Putamen (tissue), 1 donor: ENCODE measurements at places on chromosomes 3 and 15.

DNA sequence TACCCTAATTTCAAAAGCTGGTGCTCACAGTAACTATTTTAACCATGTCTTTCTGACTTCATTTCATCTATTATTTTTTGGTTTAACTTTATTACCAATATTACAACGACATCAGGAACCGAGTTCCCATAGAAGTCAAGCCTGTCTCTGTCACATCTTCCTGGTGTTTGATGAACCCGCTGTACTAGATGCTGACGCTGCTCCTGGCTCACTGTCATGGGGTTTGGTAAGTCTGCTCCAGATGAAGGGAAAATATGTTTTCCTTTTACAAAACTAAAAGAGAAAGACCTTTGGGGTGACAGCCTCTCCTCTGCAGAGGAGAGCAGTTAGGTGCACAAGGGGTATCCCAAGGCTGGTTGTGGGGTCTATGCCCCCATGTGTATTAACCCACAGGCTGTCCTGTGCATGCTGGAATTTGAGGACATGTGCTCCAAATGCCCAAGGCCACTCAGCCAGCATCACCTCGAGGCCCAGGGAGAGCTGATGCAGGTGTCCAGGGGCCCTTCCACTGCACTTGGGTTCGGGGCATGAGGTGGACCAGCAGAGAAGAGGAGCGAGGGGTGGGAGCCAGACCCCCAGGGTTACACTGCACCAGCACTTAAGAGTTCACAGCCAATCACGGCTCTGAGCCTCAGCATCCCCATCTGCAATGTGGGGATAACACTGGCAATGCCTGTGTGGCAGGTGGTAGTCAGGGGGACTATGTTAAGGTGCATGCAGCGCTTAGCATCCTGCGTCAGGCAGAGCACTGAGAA, 62.2 kb downstream of the ATP10A start:
- DNase-seq = no peak

DNA sequence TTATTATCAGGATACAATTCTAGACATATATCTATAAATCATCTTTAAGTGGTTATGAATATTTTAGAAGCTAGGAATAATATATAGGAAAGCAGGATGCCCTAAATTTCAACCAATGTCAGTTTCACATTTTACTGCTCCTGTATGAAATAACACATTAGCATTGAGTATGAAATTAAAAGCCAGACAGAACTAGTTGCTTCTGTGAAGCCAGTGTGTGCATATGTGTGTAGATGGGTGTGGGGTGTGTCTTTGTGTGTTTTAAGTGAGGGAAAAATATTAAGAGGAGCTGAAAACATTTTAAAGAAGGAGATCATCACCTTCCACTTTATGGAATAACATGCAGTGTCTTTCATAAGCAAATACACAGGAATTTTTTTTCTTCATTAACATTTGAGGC, 271.4 kb upstream of the RORA start:
- DNase-seq = no peak

- no peak for DNase-seq
Measured at GRCh38 chr3:172465281-172465680, 17.0 kb upstream of the GHSR start.

- no peak for DNase-seq
Measured at GRCh38 chr3:11386465-11387113, 114.4 kb downstream of the ATG7 start.
